Muscle of leg (tissue), 16 donors: ENCODE measurements at places on chromosomes 1 and 21. TPM values are rescaled to one million over a fixed set of nuclear protein-coding genes. Genes with fewer than 3 reads are reported as not detected.

The CSTB gene
- polyA plus RNA-seq, result 20.4 TPM

The IRF2BP2 gene
- 93.0 TPM for polyA plus RNA-seq

The ALG14 gene
- 7.1 TPM for polyA plus RNA-seq

The GFI1 gene
- 0.13 TPM for polyA plus RNA-seq

The CLCA4 gene
- not detected for polyA plus RNA-seq

The GNAT2 gene
- polyA plus RNA-seq, result not detected

The BARHL2 gene
- polyA plus RNA-seq, result not detected

The EXOC8 gene
- polyA plus RNA-seq, result 6.3 TPM

The MSH4 gene
- 0.23 TPM for polyA plus RNA-seq

The MAGI3 gene
- polyA plus RNA-seq, result 9.7 TPM

The TMPRSS15 gene
- polyA plus RNA-seq, result 0.62 TPM

The ITLN2 gene
- polyA plus RNA-seq, result not detected

The GCSAML gene
- polyA plus RNA-seq, result 0.19 TPM

The XKR8 gene
- 7.4 TPM for polyA plus RNA-seq

The KIF17 gene
- polyA plus RNA-seq, result 4.3 TPM
